ENCODE measurements at places on chromosomes 12 and 14. TPM values are rescaled to one million over a fixed set of nuclear protein-coding genes. Genes with fewer than 3 reads are reported as not detected.

The CCDC177 gene
- total RNA-seq, result not detected

The OLR1 gene
- total RNA-seq, result 0.15 TPM

The SLC39A5 gene
- total RNA-seq, result not detected

The RFX4 gene
- total RNA-seq, result not detected

The CCDC88C gene
- 339 TPM for total RNA-seq

The CMA1 gene
- not detected for total RNA-seq

The TROAP gene
- 0.55 TPM for total RNA-seq
